Fibroblast of skin of abdomen (primary cell): ENCODE measurements at places on chromosomes 7 and 10.

DNA sequence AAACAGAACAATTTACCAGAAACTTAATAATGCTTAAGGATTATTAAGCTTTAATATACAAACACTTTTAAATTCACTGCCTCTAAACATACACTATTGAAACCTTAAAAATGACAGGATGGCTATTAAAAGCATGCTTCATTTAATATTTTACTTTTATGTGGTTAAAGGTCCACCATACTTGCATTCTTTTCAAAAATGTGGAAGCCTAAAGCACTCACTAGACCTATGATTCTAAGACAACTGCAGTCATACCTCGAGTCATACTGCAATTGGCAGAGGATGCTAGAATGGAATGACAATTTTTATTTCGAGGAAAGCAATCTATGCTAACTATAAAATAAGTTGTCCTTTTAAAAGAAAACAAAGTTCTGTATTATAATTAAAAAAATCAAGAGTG lies 85.3 kb downstream of the PIP4K2A start:
- peak; percentile 55 for DNase-seq

GRCh38 chr10:31926160-31926559 lies 2.5 kb downstream of the ARHGAP12 start:
- no peak for DNase-seq

DNA sequence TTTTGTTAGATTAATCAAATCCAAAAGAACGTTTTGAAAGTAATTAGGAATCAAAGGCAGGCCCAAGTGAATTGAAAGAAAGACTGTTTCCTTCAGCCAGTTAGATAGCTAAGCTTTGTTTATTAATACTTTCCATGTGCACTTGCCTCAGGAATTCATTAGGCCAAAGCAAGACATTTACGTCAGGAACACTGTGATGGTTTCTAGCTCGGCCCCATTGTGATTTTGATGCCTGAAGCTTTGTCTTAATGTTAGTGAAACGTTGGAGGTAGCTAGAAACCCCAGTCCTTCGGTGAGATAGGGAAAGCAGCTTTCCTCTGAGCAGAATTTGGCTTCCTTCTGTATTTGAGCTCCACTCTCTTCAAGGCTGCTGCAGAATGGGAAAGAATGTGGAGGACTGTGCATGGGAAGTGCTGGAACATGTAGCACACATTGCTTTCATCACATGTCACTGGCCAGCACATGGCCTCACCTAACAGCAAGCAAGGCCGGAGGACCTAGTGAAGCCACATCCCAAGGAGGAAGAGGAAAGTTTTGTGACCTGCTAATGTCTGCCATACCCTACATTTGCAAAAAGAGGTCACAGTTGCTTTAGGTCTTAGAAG lies 64.1 kb downstream of the PCGF5 start:
- no peak for DNase-seq

DNA sequence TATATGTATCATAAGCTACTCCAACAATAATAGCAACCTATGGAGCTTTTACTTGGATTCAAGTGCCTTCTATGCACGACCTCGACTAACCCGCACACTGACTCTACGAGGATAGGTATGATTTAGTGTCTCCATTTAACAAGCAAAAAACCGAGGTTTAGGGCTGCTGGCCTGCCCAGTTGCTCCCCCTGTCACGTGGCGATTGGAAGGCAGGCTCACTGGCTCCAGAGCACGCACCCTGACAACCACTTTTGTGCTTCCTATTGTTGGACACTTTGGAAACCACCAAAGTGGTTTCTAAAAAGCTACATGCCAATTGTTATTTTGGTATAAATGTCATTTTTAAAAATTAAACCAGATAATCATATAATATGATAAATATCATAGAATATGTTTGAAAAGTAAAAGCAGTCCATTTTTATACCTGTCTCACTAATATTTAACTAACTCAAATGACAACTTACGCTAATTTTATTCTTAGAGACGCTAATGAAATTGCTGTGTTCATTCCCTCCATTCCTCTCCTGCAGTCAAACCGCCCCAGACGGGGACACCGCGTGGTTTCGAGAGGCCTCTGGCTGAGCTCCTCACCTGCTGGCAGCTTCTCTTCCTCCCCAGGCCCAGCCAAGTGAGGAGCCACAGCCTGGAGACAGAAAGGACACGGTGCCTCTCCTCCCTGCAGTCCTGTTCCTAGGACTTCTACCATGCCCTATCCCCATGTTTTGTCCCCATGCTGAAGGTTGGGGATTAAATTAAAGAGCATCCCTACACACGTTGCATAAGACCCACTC lies 22.2 kb upstream of the RHEB start:
- no peak for DNase-seq

DNA sequence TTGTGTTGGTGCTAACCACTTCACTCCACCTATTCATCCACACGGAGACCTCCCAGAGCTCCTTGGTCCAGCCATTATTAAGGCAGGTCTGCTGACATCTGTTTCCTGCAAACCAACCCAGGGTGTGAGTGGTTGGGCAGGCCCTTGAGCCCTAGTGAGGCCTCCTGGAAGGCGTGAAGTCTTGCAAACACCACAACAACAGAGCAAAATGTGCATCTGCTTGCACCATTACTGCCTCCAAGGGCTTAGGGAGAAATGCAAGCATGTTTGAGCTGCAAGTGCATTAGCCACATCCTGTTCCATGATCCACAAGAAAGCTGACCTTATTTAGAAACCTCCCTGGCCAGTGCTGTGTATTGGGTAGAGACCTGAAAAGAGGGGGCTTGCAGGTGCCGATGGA lies 325.5 kb downstream of the GRID1 start:
- DNase-seq: no peak

- no peak for DNase-seq
Measured at GRCh38 chr7:96235281-96235680, 86.6 kb downstream of the SLC25A13 start.

GRCh38 chr10:71640607-71641006 lies 79.0 kb downstream of the C10orf105 start:
- no peak for DNase-seq

DNA sequence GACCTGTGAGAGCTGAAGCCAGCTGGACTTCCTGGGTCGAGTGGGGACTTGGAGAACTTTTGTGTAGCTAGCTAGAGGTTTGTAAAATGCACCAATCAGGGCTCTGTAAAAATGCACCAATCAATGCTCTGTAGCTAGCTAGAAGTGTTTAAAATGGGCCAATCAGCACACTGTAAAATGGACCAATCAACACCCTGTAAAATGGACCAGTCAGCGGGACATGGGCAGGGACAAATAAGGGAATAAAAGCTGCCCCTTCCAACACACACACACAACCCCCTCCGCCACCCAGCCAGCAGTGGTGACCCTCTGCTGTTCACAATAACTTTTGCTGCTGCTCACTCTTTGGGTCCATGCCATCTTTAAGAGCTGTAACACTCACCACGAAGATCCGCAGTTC lies 7.1 kb downstream of the ZNF511 start:
- no peak for DNase-seq

- DNase-seq: peak; percentile 4
Measured at GRCh38 chr7:156823435-156823834, 69.5 kb downstream of the LMBR1 start.

DNA sequence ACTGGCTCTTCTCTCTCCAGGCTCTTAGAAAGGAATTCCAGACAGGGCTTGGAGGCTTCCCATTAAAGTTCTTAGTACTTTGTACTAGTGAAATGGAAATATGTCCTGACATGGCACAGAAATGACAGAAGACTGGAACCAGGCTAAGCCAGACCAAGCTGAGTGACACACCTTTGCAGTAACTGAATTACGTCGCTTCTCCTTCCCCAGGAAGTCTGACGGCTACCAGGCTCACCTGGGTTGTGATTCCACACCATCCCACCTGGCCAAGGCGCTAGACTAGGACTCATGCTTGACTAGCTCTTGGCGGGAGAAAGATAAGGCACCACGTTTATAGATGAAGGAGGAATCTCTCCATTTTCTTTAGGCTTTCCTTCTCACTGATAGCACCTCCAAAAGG lies 50.7 kb upstream of the KCNIP2 start:
- no peak for DNase-seq

DNA sequence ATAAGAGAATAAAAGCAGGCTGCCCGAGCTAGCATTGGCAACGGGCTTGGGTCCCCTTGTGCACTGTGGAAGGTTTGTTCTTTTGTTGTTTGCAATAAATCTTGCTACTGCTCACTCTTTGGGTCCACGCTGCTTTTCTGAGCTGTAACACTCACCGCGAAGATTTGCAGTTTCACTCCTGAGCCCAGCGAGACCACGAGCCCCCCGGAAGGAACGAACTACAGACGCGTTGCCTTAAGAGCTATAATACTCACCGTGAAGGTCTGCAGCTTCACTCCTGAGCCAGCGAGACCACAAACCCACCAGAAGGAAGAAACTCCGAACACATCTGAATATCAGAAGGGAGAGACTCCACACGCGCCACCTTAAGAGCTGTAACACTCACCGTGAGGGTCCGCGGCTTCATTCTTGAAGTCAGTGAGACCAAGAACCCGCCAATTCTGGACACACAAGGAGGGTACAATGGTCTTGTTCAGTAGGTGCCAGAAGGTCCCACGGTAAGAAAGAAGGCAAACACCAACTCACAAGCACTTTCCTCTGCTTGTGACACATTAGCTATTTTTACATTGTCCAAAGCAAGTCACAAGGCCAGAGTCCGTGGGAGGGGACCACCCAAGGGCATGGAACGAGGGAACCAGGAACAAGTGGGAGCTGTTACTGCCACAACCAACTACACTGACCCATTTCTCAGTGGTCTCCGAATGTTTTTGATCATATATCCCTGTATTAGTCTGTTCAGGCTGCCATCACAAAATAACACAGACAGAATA lies 29.2 kb upstream of the CACUL1 start:
- DNase-seq: no peak

- no peak for DNase-seq
Measured at GRCh38 chr7:140029072-140029471, 33.7 kb downstream of the PARP12 start.

- peak; percentile 24 for DNase-seq
Measured at GRCh38 chr10:34713875-34714274, 101.2 kb downstream of the PARD3 start.

GRCh38 chr7:151503902-151504714 lies 15.6 kb downstream of the RHEB start:
- DNase-seq: peak; percentile 85

GRCh38 chr7:34277803-34278199 lies 372.5 kb downstream of the BMPER start:
- no peak for DNase-seq

DNA sequence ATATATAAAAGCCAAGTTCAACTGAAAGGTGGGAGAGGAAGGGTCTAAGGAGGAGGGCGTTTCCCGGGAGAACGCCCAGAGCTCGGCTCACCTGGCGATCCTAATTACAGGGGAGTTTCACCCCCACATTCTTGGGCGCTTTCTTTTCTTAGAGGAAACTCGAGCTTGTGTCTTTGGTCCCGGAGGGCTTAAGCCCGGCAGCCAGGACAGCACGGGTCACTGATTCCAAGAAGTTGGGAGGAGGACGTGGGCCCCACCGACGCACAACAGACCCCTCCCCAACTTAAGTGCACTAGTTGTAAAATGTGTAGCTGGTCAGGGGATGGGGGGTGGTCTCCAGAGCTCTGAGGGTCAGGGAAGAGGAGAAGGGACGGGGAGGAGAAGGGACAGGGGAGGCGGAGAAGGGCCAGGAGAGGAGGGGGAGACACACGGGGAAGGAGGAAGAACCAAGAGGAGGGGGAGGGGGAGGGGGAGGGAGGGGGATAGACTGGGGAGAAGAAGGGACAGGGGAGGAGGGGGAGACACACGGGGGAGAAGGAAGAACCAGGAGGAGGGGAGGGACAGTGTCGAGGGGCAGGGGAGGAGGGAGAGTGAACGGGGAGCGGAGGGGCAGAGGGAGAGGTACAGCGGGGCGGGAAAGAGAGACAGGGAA lies 874 bp downstream of the BAIAP2L1 start:
- peak; percentile 79 for DNase-seq

GRCh38 chr7:116876664-116877442 lies 14.5 kb downstream of the CAPZA2 start:
- no peak for DNase-seq

DNA sequence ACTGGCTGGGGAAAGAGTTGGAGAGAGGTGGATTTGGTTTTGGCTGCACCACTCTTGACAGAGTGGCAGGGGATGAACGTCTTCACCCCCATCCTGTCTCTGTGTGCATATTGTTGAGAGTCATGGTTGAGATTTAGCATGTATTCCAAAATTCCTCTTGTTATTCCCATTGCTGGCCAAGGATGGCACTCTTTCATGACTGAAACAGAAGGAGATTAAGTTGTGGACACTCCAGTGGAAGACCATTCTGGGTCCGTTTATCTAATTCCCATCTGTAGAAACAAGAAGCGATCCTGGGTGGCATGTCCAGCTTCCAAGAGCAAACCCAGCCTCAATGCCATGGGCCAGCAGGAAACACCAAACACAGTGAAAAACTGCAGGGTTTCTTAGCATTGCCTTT lies 469.0 kb upstream of the IGFBP3 start:
- peak; percentile 19 for DNase-seq

DNA sequence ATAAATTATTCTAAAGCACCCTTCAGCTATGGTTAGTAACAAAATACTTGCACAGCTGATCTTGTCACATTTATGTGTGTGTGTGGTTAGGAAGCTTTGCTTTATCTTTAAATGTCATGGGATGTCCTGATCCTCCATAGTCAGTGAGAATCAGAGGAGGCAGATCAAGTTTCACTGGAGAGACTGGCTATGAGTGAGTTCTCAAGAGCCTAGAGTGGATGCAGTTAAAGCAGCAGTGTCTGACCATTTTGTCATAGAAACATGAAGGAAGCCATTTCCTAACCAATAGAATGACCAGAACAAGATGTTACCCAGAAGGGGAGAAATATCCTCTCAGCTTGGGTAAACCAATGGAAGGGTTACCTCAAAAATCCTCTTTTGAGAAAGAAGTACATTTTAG lies 207.2 kb upstream of the DKK1 start:
- no peak for DNase-seq

GRCh38 chr10:121310151-121310711 lies 288.0 kb downstream of the FGFR2 start:
- DNase-seq: no peak

- no peak for DNase-seq
Measured at GRCh38 chr10:94075506-94075905, 81.8 kb downstream of the PLCE1 start.

DNA sequence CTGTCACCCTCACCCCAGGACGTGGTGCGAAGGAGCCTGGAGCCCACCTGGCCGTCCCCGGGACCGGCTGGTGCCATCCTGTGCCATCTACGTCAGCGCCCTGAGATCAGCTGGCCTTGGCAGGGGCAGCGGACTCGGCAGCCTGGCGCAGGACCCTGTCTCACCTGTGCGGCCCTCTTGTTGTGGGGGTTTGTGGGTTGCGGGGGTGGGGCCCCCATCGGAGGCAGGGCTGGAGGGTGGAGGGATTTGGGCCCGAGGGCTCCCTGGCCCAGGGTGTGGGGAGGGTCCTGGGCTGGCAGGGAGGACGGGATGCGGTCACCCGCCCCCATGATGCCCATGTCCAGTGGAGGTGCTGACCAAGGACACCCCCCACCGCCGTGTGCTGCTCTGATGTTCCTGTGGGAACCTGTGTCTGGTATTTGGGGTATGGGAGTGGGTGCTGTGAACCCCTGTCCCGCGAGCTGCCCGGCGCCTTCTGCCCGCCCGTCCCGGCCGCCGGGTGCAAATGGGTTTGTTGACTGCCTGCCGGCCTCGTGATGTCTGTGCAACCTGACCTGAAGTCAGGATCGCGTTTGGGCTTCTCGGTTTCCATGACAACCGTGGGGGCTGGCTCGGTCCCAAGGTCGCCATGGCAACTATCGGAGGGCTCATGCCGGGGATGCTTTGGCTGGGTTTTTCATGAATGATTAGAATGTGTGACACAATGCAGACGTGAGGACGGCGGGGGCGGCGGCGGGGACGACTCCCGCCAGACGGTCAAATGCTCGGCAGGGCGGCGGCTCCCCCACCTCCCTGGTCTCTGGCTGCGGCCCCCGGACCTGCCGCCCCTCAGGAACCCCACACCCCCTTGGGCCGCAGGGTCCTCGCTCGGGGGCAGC lies 7.3 kb downstream of the MAFK start:
- peak; percentile 94 for DNase-seq
